Activated gamma-delta T cell treated with Interleukin-2 at 50 U/mL for 16 hours (primary cell): ENCODE measurements at places on chromosomes 11 and 22.
A peak's percentile ranks its signal among the peaks of the same experiment; 100 is the strongest.

DNA sequence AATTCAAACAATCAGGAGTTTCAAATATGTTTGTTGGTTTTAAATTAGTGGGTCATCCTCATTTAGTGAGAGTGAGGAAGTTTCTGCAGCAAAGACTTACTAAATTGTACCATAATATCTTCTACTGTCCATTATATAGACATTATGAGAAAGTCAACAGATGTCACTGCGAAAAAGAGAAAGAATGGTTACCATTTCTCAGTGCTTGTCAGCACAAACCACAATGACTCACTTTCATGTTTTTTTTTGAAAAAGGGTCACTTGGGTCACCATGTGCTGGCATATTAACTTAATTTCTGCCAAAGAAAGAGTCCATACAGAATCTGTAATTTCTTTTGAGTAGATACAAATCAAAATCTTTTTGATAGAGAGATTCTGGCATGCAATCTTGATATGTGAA lies 924.6 kb upstream of the FAT3 start:
- no peak for DNase-seq

- no peak for DNase-seq
These were observed 22.9 kb upstream of the RFPL3 start for GRCh38 chr22:32334660-32335365.

DNA sequence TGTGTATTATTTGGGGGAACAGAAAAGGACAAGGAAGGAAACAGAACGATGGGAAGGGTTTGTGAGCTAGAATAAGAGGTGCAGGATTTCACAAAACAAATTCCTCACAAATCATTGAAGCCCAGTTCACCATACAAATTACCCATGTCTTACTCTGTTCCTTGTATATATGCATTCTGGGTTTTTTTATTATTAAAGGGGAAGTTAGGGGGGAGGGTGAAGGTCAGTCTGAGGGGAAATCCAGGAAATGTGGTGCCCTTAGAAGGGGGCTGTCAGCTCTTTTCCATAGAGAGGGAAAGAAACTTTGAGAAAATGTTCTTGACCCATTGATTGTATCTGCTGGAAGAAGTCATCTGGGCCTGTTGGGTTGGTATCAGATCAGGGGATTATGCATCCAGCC lies 90.8 kb downstream of the RNF169 start:
- no peak for DNase-seq

GRCh38 chr11:111168871-111169270 lies 76.7 kb upstream of the POU2AF2 start:
- DNase-seq: no peak

DNA sequence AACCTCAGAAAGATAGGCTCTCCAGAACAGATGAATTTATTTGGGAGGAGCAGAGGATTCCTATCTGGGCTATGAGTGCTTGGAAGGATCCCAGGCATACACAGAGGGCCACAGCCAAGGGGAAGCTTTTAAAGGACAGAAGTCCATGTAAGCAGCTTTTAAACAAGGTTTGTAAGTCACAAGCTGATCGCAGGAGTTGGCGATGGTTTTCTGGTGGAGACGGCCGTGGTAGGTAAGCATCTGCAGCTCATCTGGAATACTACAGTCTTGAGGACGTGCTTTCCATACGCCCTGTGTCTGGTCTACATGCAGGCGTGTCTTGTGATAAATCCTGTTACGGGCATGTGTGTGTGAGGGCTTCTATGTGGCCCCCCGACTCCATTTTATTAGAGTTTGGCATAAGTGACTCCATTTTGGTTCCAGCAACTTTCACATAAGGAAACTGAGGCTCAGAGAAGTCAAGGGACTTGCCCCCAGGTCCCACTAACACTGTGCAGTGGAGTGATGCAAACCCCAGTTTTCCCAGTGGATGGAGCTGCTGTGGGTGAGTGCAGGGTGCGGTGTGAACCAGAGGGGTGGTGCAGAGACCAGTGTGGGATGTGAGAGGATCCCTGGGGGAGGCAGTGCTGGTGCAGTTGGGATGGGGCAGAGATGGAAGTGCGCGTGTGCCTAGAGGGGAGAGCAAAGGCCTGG lies 11.8 kb upstream of the ACY3 start:
- no peak for DNase-seq

- DNase-seq: no peak
These were observed 293.8 kb downstream of the TENM4 start for GRCh38 chr11:79147011-79147410.

DNA sequence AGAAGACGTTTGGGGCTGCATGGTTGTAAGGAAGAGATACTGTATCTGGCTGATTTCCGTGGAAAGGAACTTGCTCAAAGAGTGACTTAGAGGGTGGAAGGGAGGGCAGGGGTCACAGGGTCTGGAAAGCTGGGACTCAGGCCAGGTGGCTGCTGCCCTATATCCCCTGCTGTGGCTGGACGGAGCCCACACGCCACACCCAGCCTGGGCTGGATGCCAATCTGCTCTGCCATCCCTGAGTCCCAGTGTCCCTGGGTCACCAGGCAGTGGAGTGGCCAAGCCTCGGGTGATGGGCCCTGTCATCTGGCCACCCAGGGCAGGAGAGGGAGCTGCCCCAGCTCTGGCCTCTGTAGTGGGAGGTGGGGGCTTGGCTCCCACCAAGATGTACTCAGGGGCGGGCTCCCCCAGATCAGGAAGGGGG lies 26.5 kb upstream of the KRTAP5-7 start:
- no peak for DNase-seq

DNA sequence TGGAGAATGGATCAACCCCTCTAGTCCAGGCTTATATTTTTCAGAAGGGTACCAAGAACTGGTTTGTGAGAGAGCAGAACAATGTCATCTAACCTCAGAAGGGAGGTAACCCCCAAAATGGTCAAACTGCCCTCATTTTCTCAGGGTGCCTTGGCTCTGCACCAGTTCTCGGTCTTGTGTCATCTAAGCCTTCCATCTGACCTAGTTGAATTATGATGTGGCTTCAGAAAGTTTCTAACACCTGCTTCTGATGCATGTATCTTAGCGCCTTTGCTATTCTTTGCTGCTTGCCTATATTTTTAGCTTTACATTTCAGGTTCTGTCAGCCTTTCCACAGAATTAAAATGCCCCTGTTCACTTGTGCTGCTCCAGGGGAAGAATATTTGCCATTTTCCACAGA lies 91.7 kb upstream of the E2F8 start:
- no peak for DNase-seq

GRCh38 chr11:68798221-68798813 lies 43.4 kb downstream of the CPT1A start:
- DNase-seq: peak; percentile 41

DNA sequence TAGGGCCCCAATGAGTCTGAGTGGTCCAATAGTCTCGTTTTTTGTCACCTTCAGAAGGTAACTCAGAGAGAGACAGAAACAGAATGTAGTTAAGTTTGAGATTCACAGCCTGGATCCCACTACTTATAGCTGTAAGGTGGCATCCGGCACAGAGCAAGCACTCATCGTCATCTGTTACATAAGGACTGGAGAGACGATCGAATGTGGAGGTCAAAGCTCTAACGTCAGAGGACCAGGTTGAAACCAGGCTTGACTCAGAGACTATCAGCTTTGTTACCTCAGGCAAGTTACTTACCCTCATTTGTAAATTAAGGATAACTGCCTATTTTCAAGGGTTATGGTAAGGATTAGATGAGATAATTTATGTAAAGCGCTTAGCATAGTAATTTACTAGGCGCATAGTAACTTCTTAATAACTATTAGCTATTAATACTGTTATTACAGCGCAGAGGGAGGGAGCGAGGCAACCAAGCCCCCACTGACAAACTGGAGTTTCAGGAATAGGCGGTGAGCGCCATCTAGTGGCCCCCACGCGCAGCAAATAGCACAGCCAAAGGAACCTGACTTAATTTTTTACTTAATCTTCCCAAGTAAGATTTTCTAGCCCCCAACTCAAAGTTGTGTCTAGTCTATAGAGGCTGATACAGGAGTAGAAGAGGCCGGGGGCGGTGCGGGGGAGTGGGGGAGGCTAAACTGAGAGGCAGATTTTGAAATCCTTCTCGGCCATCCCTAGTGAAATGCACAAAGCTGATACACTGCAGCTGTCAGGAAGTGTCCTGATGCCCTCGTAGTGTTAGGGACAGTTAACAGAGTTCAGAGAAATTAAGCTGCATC lies 29.0 kb upstream of the API5 start:
- DNase-seq: peak; percentile 24

DNA sequence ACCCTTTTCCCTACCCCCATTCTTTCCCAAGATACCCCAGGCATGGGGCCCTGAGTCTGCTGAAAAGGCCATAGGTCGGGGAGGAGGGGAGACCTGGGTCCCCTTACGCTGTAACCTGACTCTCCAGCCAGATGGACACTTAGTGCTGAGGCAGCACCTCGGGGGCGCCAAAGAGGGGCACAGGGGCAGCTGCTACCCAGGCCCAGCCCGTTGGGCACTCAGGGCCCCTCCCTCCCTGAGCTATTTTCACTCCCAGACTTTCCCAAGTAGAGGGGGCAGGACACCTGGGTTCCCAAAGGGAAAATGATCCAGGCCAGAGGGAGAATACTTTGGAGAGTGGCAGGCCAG lies 933 bp downstream of the ACTN3 start:
- DNase-seq: no peak

- DNase-seq: no peak
These were observed 36.1 kb downstream of the AMBRA1 start for GRCh38 chr11:46557684-46558151.

GRCh38 chr11:8192896-8193209 lies 24.0 kb upstream of the RIC3 start:
- no peak for DNase-seq

DNA sequence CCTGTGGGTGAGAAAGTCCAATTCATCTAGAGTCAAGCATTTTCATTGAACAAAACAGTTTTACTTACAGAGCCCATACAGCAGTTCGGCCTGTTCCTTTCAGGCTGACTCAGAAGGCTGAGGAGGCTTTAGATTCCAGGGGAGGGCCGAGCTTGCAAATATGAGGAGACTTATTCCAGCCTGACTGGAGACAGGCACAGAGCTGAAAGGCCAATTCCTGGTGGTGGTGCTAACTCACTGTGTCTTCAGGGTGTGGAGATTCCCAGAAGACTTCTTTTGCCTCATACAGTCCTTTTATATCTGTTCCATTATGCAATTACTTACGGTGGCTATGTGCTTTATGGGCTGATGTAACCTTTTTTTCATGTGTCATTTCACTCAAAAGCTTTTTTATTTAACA lies at the start of gene OR51E2:
Gene OR51E2 (minus strand): TSS at position 269 of the 400 bp plus-strand sequence. CDS start 15,142 bp downstream, outside the sequence.
- DNase-seq: no peak
